ENCODE measurements at places on chromosomes 2 and 18.

- DNase-seq: no peak
Measured at GRCh38 chr2:235148201-235149170, 196.7 kb downstream of the SH3BP4 start.

GRCh38 chr2:42168459-42169099, 574 bp upstream of the EML4 start:
- DNase-seq: no peak

DNA sequence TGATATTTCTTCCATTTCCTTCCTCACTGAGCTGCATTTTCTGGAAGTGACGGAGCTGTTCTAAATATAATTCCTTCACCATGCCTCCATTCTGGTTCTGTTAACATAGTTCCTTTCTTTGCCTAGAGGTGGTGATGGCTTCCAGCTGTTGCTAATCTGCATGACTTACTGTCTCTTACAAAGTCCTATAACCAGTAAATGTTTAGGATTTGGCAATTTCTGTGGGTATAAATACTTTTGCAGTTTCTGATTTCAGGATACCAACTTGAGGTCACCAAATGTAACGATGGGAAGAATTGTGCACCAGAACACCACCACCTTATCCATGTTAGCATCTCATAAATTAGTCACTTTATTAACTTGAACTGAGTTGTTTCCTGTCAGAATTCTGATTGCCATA, 101.7 kb upstream of the FN1 start:
- DNase-seq: no peak

- no peak for DNase-seq
Measured at GRCh38 chr2:45212953-45213635, 203.8 kb upstream of the SIX2 start.

- DNase-seq: no peak
Measured at GRCh38 chr2:227388537-227389011, 825 bp upstream of the SCYGR1 start.

- DNase-seq: no peak
Measured at GRCh38 chr18:44502790-44503189, 177.9 kb upstream of the SETBP1 start.

- no peak for DNase-seq
Measured at GRCh38 chr2:10091182-10091888, 11.1 kb upstream of the CYS1 start.

DNA sequence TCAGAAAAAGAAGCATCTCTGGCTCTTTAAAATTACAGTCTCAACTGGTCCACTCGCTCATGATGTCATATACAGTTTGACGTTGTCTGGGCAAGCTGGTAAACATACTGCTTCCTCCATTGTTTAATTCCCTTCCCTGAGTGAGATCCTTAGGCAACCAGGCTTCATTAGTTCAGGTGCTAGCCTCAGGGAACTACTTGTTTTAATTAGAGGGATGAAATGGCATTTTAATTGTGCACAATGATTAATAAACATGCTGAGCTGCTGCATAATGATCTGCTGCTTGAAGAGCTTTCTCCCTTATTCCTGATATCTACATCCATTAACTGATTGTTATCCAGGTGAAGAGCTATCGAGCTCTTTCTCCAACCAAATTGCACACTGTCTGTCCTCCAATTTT, 195.6 kb upstream of the ETAA1 start:
- no peak for DNase-seq

All from T-helper 2 cell treated with Interferon-gamma antibody and Interleukin-4, amounts not matched to agents 5 μg/mL and 100 μg/mL, for 36 hours (primary cell).